ENCODE measurements at places on chromosomes 7 and 10.

- DNase-seq = no peak
These were observed 2.4 kb downstream of the BNIP3 start for GRCh38 chr10:131979336-131979735.

- no peak for DNase-seq
These were observed 60.3 kb upstream of the STK17A start for GRCh38 chr7:43522406-43523156.

GRCh38 chr10:129533281-129533680 is 66.2 kb downstream of the MGMT start:
- DNase-seq = no peak

- no peak for DNase-seq
These were observed 791.7 kb upstream of the POM121L12 start for GRCh38 chr7:52243685-52244084.

DNA sequence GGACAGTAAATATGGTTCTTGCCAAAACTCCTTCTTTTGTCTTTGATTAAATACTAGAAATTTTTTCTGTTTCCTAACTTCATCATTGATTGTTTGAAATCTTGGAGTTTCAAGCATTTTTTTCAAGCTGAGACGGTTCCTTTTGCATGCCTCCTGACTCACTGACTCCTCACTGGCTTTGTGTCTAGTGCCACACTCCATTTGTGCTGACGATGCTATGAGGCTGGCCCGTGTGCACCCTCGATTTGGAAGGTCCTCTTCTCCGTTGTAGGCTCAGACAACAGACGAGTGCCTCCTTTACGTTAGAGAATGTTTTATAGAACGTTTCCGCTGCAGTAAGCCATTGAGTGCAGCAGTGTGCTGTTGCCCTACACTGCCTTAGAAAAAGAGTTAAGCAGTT is 10.8 kb upstream of the CSGALNACT2 start:
- no peak for DNase-seq

DNA sequence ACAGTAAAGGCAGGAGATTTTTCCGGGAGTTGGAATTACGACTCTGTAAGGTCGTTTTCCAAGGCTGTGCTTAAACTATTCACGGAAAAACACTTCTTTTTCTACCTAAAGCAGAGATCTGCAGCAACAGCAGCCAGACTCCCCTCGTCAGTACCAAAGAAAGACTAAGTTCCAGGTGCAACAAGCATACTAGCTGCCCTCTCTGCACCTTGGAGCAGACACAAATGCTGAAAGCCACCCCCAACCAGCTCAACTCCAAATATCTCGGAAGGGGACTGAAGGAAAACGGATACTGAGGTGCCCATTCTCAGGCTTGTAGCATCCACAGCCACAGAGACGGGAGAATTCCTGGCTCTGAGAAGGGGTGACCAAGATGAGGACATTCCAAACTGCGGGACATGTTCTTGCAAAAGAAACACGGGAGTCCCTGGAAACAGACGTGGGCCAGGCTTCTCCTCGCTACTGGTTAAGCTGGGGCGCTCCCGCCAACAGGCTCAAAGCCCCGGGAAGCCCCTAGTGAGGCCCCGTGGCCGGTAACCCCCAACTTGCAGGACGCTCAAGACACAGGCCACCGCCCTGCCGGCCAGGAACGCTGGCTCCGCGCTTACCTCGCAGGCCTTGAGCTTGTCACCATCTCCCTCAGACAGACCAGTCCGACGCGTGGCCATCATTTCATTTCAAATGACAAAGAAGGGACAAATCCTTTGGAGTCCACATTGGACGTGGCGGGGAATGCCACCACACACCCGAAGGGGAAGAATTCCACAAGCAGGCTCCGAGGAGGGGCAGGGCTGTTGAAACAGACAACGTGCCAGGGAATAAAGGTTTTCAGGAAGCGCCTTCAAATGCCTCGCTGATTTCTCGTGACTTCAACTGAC is 2.2 kb downstream of the ARHGAP21 start:
- DNase-seq = no peak

DNA sequence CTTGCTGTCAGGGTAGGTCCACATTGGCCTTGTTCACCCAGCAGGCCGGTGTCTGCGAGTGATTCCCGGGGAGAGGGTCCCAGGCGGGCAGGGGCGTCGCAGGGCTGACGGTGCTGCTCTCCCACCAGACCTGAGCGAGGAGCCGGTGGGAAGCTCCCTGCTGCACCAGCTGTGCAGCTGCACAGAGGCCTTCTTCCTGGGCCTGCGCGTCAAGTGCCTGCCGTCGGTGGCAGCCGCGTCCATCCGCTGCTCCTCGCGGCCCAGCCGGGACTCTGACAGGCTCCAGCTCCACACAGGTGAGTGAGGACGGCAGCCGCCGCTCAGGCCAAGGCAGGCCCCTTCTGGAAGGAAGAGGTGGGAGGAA is 14.6 kb downstream of the AMZ1 start:
- no peak for DNase-seq

GRCh38 chr7:73436031-73436929 is 2.7 kb downstream of the FZD9 start:
- no peak for DNase-seq

DNA sequence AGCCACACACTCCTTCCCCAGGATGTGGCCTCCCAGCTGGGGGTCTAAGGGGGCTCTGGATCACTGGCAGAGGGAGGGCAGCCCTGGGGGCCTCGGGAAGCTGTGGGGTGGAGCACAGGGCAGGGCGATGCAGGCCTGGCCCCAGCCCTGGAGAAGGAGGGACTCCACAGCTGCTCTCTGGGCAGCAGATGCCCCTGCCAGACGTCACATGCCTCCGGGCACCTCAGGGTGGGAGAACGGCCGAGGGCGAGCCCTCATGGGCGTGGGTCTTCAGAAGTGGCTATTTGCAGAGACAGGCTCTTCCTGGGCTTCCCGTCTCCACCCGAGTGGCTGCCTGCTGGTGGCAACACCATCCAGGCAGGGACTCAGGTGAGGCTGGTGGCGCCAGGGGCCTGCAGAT is 16.0 kb upstream of the ADGRA1 start:
- no peak for DNase-seq

DNA sequence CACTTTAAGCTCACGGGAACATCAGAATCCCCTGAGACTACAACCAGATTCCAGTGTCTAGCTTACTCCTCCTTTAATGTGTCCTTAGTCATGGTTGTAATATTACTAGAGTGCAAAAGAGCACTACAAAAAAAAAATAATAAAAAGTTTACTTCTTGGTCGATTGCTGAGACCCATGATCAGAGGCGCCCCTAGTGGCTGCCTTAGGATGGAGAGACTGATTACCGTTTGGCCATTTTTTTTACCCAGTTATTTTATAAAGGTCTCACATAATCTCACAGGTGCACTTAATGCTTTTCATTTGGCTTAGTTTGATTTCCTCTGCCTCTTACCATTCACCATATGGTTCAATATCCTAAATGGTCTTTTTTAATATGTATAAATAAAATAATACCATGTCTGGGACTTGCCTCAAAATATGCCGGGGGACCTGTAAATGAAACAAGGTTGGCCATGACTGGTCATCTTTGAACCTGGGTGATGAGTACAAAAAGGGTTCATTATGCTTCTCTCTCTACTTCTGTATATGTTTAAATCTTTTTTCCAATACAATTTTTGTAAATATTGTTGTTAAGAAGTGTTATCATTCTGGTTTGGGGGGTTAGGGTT is 331.5 kb upstream of the NFE2L3 start:
- no peak for DNase-seq

DNA sequence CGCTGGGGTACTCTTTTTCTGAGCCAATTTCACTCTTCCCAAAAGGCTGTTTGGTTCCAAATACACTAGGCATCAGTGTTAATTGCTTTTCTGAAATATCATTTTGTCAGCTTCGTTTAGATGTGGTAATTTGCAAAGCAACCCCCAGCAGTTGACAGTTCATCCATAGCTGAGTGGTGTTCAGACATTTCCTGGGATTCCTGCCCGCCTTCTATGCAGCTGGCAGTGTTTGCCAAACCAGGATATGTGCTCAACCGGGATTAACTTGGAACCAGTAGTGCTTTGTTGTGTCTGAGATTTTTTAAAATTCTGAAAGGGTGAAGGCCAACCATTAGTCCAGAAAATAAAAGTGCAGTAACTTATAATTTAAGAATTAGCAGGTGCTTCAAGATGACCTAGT is 25.2 kb upstream of the MKLN1 start:
- no peak for DNase-seq

DNA sequence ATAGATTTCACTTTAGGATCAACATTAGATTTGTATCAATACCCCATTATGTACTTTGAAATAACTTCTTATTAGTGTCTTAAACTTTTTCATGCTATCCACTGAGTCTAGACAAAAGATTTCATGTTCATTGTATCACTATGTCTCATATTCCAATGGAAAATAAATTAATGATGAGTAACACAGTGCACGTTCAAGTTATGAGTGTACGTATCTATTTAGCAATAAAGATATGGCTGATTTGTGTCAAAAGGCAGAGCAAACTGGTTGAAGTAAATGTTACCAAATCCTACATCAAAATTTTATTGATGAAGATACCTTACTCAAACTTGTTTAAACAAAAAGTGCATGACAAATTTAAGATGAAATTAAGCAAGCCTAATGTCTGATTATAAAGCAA is 102.4 kb downstream of the SEMA3E start:
- no peak for DNase-seq

- no peak for DNase-seq
These were observed 125.6 kb upstream of the TBX20 start for GRCh38 chr7:35379481-35379880.

GRCh38 chr7:113085781-113086390 is 741 bp downstream of the GPR85 start:
- DNase-seq = no peak

Data from effector CD4-positive, alpha-beta T cell (primary cell).